ENCODE measurements at places on chromosomes 6 and 20.

GRCh38 chr6:90982051-90982450 lies 395.2 kb upstream of the MAP3K7 start:
- DNase-seq: no peak

DNA sequence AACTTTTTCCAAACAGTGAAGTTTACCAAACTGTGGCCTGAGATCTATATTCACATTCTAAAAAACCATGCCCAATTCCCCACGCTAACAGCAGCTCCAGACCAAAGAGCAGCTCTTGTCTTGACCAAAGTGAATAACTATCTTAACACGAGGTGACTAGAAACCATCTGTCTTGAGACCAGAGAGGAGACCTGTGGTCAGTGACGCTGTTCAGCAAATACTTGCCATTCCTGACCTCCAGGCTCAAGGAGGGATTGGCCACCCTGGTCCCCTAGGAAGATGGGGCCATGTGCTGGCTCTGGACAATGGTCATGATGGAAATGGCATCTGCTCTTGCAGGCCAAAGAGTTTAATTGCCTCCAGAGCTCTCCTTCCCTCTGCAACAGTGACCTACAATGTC lies 104.4 kb upstream of the CD93 start:
- DNase-seq: no peak

DNA sequence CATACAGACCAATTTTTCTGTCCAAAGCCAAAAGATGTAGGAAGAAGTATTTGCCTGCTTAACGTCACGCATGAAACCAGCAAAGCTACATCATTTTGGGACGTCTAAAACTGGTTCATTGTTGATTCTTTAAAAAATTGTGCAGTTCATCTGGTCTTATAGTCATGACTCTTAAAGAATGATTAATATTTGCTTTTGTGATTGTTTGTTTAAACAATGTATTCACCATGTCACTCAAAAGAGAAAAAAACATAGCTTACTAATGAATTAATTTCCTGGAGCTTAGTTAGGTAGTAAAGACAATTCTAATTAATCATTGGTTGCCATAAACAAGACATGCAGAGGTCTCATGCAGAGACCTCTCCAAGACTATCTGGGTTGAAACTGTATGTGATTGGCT lies 157.3 kb downstream of the RPS12 start:
- no peak for DNase-seq

DNA sequence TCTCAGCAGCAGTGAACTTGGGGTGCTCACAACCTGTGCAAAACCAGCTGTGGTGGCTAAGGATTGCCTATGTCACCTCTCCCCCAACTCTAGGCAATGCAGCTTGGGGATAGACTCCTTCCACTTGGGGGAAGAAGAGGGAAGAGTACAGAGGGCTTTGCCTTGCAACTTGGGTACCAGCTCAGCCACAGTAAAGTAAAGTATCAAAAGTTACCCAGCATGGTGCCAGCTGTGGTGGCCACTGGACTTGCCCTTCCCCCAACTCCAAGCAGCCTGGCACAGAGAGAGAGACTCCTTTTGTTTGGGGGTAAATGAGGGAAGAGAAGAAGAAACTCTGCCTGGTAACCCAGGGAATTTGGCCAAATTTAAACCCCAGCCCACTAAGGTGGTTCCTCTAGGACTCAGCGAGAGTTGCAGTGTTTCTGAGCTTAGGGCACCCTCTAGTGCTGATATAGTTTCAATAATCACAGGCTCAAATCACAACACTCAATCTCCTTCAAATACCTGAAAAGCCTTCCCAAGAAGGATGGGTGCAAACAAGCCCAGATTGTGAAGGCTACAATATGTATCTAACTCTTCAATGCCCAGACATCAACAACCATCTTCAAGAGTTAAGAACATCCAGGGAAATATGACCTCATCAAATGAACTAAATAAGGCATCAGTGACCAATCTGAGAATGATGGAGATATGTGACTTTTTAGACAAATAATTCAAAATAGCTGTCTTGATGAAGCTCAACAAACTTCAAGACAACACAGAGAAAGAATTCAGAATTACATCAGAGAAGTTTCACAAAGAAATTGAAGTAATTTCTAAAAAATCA lies 7.6 kb upstream of the DEFB129 start:
- peak; percentile 11 for DNase-seq

- no peak for DNase-seq
These were observed 5.7 kb upstream of the ZKSCAN3 start for GRCh38 chr6:28343898-28344677.

GRCh38 chr6:25137480-25137879 lies 141.7 kb upstream of the CARMIL1 start:
- no peak for DNase-seq

- no peak for DNase-seq
These were observed 27.0 kb downstream of the RPRD1B start for GRCh38 chr20:38060536-38060935.

- DNase-seq: no peak
These were observed 7.2 kb upstream of the FAXC start for GRCh38 chr6:99356641-99357040.

All from SHP77 treated with DMSO at 0.1 percent for 48 hours (cell line).